CD4-positive, alpha-beta T cell treated with Interleukin-17A for 1 hour (primary cell): ENCODE measurements at places on chromosomes 1 and 21.

GRCh38 chr21:42403611-42404231, at the start of gene UBASH3A:
Gene UBASH3A, plus strand, starts transcription at chr21:42403902. Its CDS starts 44 bp downstream, at chr21:42403946.
- peak; percentile 71 for DNase-seq

DNA sequence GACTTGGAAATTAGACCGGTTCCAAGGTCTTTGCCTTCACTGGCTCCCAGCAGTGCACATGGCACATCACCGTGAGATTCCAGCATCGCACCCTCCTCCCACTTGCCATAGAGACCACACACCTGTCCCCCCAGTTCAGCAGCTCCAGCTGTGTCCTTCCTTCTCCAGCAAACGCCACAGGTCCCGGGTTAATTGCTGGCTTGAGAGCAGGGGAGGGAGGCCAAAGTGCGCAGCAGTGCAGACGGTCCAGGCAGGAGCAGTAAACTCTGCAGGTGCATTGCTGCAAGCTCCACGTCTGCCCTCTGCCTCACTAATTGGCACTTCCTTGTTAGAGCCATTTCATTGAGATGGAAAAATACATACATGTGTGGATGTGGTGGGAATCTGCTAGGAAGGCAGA, 65.3 kb downstream of the KLHDC7A start:
- no peak for DNase-seq

GRCh38 chr1:44242746-44243145, 29.5 kb downstream of the DMAP1 start:
- no peak for DNase-seq

GRCh38 chr1:158045639-158046038, 52.2 kb downstream of the KIRREL1 start:
- DNase-seq = no peak

- no peak for DNase-seq
These were observed 1.6 kb downstream of the S100A9 start for GRCh38 chr1:153359241-153359640.

DNA sequence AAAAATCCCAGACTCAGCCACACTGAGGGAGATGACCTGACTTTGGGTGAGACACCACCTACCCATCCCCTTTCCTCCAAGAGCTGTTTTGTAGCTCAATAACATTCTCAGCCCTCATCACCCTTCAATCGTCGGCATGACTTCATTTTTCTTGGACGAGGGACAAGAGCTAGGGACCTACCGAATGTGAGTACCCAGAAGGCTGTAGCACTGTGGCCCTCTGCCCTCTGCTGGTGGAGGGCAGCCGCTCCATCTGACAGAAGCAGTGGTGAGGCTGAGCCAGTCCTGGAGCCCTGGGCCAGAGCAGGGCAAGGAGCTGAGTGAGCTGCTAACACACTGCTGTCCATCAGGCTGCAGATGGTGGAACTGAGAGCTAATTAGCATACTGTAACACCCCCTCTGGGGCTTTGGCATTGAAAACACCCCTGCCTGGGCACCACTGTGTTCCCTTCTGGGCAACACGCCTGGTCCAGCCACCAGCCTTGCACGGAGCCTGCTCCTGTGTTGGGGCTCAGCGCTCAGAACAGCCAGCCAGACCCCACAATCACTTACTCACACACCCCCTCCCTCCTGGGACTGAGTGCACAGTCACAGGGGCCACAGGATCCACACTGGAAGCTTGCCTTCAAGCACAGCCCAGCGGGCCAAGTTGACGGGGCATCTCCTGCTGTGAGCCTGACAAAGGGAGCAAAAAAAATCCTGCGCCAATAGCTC, 18.3 kb upstream of the ALPL start:
- DNase-seq = no peak

DNA sequence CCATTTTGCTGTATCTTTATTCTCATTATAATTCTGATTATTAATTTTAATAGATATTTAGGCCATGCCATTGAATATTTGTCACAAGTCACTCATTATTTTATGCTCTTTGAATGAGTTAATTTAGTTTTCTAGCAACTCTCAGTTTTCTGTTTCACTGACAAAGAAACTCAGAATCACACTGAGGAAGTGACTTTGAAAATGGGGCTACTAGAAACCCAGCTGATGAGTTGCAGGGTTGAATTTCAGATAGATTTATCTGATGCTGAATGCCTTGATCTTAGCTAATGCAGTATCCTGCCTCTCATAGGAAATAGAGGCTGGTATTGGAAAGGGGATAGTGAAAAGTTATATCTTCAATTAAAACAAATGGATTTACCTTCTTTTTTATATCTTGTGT, 67.4 kb upstream of the PLA2G4A start:
- no peak for DNase-seq

- no peak for DNase-seq
These were observed 51.7 kb downstream of the CSMD2 start for GRCh38 chr1:34113362-34113761.

GRCh38 chr21:34834852-34835501, 166.2 kb downstream of the CLIC6 start:
- DNase-seq = no peak

GRCh38 chr21:38306433-38307141, 49.8 kb downstream of the KCNJ15 start:
- DNase-seq = peak; percentile 24

GRCh38 chr1:154342836-154343472, 17.6 kb downstream of the ATP8B2 start:
- peak; percentile 84 for DNase-seq

GRCh38 chr21:45829668-45830067, 151.9 kb upstream of the COL6A1 start:
- DNase-seq = no peak

DNA sequence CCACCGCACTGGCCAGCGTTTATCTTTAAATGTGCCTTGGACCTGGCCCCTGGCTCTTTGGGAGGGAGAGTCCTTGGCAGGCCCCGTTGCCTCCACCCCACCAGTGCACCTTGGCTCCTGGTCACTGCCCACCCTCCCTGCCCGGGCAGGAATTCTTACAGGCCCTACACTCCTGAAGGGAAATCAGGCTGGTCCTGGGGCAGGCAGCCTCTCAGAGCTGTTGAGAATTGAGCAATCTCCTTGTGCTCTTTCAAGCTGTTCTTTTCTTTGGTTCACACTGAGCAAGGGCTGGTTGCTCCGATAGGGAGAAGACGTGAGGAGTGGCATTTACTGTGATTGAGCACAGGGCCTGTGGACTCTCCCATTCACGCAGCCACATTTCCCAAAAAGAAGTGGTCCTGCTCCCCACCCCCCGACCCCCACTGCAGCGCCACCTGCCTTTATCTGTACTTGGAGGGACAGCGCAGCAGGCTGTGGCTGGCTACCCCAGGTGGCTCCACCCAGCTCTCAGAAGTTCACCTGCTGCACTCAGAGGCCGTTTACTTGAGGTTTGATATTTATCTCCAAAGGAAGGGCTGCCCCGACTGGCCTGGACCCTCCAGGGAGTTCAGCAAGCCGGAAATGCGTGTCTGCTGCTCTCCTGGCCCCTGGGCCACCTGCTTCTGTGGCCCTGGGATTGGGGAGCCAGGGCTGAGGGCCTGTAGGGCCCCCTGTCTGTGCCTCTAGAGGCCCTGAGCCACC, 47.8 kb downstream of the SKI start:
- DNase-seq = no peak
